Stimulated activated CD8-positive, alpha-beta memory T cell treated with anti-CD3 and anti-CD28 coated beads, Interleukin-7, amount 100 ng/mL, for 1 hour (primary cell): ENCODE measurements at places on chromosomes 4 and X.

DNA sequence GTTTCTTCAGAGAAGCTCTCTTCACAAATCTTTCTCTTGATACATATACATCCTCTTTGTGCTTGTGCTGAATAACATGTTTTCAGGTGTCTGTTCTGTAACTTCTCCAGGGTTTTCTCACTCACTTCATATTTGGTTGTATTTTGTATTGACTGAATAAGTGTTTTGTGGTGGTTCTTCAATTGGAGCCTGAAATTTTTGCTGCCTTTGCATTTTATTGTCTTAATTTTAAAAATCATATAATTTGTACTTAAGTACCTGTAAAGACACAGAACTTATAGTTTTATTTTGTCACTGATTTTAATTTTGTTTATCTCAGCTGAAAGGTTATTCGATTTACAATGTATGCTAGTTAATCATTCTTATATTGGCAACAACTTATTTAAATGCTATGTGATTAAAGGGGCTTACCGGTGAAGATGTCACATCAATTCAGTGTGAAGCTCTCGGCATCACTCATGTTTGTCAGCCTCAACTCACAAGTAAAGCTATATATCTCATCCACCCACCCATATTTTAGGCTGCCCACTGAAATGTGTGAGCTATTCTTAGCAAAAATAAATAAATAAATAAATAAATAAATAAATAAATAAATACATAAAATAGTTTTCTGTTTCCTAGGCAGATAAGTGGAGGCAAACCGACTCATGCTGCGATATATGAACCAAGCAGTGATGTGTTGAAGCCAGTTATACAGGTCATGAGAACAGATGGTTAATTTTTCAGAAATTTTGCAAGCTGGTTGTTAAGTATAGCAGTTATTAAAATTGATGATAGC is 76.4 kb upstream of the FSTL5 start:
- DNase-seq: no peak

DNA sequence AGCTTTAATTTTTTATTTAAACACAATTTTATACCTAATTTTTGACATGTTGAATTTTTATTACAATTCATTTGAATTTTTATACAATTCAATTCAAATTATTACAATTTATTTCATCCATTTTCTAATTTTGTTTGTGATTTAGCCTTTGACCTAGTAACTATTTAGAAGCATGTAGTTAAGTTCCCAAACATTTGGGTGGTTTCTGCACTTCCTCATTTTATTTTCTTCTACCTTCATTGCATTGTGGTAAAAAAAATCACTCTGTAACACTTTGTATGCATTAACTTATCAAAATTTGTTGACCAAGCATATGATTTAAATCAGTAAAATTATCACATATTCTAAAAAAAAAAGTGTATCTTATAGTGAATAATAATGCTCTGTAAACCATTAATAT is 928.9 kb downstream of the ARAP2 start:
- no peak for DNase-seq

GRCh38 chr4:156969911-156970310 is 1.7 kb downstream of the PDGFC start:
- DNase-seq: no peak

DNA sequence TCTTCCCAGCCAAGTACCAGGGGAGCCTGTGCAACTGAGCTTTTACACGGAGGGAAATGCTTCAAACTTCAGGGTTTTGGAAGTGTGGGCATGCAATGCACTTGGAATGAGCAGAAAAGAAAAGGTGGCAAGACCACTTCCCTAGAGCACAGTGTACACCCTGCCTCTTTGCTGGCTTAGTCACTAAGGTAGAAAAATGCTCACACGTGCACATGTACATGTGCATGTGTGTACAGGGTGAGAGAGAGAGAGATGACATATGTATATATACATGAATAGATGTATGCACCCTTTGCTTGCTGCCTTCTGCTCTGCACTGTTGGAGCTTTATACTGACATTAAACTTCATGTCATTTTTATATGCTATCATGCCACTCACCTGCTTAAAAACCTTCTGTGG is 7.9 kb upstream of the KLF3 start:
- DNase-seq: no peak
